ENCODE measurements at places on chromosomes 12 and 14.

- no peak for DNase-seq
These were observed 94.7 kb downstream of the TSPAN8 start for GRCh38 chr12:71063087-71063486.

- DNase-seq: no peak
These were observed 385.4 kb upstream of the TMEM132C start for GRCh38 chr12:127881371-127882140.

DNA sequence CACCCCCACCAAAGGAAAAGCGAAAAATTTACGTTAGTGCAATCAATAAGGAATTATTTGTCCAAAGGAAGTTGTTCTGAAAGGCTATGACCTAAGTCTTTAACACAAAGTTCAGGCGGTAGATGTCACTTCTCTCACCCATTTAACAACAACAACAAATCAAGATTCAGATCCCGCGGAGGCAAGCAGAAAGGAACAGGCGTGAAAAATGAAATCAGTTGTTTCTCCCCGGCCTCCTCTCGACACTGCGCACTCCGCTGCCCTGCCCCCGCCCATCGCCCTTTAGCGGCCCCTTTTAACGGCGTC, 1.4 kb downstream of the DENND5B start:
- DNase-seq: no peak

DNA sequence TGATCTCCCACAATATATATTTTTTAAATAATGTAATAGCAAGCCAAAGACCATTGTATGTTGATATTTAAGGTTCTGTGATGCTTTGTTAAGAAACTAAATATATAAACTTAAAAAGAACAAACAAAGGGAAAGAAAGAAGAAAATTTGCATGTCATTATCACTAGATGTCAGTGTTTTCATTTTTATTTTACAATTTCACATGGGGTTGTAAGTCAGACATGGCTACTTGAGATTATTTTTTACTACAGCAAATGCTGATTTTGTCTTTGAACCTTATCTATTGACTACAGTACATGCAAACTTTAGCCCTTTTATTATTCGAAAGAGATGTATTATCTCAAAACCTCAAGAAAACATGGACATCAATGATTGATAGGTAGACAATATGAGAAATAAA, 36.1 kb downstream of the SLCO1C1 start:
- DNase-seq: no peak

DNA sequence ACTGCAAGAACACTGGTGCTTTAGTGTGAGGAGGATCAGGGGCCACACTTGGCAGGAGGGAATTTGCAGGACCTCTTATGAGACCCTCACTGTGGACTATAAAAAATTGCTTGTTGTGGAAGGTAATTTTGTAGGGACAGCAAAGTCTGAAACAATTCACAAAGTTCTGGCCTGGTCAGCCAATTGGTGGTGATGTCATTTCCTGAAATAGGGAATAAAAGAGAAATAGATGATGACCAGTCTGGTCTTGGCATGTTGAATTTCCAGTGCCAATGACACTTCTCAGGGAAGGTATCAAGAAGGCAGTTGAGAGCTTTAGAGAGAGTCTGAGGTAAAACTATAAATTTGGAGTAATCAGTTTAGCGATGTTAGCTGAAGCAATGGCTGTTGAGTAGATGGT, 129.3 kb upstream of the LMNTD1 start:
- DNase-seq: no peak

GRCh38 chr12:7197841-7198240, 8.4 kb downstream of the PEX5 start:
- DNase-seq: no peak

DNA sequence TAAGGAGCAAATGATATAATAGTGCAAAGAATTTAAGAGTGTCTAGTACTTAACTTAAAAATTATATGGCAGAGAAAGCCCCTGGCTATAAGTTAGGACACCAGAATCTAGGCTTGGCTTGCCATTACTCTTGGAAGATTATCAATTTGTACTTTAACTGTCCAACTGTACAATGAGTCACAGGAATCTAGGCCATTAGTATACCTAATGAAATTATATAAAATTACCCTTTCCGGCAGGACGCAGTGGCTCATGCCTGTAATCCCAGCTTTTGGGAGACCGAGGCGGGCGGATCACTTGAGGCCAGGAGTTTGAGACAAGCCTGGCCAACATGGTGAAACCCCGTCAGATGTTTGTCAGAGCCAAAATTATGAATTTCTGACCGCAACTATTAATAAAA, 691 bp upstream of the OR6S1 start:
- no peak for DNase-seq

DNA sequence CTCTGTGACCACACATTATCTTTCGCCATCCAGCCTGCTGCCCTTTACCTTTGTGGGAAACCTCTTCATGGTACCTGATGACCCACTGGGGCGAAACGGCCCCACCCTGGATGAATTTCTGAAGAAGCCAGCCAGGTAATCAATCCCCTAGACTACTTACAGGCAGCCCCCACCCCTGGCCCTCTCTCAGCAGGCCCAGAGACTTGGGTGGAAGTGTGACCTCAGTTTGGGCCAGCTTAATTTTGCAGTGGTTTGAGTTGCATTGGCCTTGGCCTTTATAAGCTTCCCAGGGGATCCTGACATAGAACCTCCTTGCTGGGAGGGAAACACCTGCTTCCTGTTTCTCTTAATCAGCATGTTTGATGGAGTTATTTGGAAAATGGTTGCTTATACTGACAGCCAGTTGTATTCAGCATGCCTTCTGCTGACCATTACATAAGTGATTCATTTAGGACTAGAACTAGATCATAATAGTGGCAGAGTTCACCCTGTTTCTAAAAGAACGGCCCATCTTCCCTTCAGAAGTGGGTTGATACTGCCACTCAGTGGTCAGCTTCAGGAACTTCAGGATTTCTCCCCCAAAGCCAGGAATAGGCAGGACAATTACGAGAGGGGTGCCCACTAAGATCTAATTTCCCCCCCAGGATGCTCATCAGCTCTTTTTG, 6.1 kb downstream of the SDR39U1 start:
- no peak for DNase-seq

DNA sequence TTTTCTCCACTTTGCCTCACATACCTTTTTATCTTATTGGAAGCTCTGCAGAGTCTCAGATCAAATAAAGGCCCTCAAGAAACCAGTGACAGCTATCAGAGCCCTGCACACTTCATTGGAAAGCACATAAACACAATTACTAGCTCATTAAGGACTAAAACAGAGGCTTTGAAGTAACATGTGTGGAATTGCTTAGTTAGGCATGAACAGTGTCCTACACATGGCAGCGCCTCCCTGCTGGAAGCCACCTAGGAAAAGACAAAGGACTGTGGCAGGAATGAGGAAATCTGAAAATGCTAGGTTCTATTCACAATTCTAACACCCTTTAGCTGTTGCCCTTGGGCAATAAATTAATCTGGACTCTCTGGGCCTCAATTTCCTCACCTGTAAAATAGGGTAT, 89.4 kb downstream of the SUDS3 start:
- DNase-seq: no peak
